Activated CD4-positive, alpha-beta T cell treated with anti-CD3 and anti-CD28 coated beads, Interleukin-2, amount 50 U/mL, for 24 hours (primary cell): ENCODE measurements at places on chromosomes 3 and 15.

GRCh38 chr15:85030301-85030929 is 48.8 kb downstream of the PDE8A start:
- no peak for DNase-seq

GRCh38 chr3:89059211-89059925 is 48.1 kb upstream of the EPHA3 start:
- no peak for DNase-seq

DNA sequence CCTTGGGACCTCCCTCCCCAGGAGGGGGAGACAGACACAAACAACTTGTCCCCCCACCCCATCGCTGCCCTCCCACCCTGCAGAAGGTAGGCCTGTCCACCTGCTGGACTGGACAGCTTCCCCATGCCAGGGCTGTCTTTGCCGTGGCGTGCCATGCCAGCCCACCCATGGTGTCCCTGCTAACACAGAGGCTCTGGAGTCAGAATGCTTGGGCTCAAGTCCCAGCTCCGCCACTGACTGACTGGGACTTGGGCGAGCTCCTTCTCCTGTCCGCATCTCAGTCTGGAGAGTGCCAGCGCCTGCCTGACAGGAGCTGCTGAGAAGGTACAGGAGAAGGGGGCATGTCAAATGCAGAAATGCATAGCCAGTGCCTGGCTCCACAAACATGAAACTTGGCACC is 23.9 kb downstream of the WNT7A start:
- DNase-seq, result no peak

DNA sequence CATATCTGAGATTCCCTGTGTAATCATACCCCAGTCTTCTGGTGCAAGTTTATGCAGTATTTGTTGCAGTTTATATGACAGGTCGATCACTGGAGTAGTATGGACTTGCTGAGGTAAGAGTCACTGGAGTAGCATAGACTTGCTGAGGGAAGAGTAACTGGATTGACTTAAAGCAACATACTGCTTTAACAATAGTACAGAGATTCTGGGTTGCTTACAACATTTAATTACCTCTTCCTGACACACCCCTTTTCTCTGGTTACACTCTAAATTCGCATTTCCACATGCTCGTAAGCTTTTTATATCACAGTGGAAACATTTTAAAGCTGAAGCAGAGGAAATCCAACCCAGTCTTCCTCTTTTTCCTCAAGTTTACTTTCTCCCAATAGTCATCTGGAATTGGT is 11.8 kb downstream of the AAGAB start:
- DNase-seq, result no peak
